ENCODE measurements at places on chromosomes 3 and 15.

- no peak for DNase-seq
These were observed 267.0 kb upstream of the UMPS start for GRCh38 chr3:124463234-124463633.

- DNase-seq = no peak
These were observed 225.2 kb upstream of the PRICKLE2 start for GRCh38 chr3:64450396-64450956.

- no peak for DNase-seq
These were observed 260.0 kb downstream of the SI start for GRCh38 chr3:164818318-164818717.

GRCh38 chr3:128991355-128991895, 2.5 kb downstream of the CFAP92 start:
- DNase-seq = no peak

- DNase-seq = no peak
These were observed 70.4 kb downstream of the CBLB start for GRCh38 chr3:105798381-105798934.

GRCh38 chr3:713006-713621, 379.7 kb upstream of the CNTN6 start:
- DNase-seq = no peak

GRCh38 chr3:79187426-79187825, 580.4 kb downstream of the ROBO1 start:
- DNase-seq = no peak

GRCh38 chr3:160564949-160565441, 376 bp downstream of the KPNA4 start:
- DNase-seq = peak; percentile 70

GRCh38 chr3:11059090-11059798, 66.7 kb downstream of the SLC6A1 start:
- DNase-seq = peak; percentile 5

DNA sequence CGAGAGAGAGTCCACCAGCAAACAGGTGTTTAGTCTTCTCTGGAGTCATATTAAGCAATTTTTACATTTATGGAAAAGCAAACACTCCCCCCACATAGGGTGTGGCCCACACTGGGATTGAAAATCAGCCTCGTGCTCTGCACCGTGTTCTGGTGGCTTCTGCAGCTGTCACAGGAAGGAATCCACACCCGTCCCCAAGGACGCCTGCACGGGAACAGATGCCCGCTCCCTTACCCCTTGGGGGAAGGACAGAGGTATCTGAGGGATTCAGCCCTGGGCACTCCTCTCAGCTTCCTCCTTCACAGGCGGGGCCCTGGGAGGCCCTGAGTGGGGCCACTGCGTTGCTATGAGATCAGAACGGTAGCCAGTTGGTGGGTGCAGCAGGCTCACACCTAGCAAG, 27.8 kb downstream of the LIPC start:
- DNase-seq = no peak

- DNase-seq = no peak
These were observed 21.7 kb upstream of the UBL7 start for GRCh38 chr15:74482661-74483060.

DNA sequence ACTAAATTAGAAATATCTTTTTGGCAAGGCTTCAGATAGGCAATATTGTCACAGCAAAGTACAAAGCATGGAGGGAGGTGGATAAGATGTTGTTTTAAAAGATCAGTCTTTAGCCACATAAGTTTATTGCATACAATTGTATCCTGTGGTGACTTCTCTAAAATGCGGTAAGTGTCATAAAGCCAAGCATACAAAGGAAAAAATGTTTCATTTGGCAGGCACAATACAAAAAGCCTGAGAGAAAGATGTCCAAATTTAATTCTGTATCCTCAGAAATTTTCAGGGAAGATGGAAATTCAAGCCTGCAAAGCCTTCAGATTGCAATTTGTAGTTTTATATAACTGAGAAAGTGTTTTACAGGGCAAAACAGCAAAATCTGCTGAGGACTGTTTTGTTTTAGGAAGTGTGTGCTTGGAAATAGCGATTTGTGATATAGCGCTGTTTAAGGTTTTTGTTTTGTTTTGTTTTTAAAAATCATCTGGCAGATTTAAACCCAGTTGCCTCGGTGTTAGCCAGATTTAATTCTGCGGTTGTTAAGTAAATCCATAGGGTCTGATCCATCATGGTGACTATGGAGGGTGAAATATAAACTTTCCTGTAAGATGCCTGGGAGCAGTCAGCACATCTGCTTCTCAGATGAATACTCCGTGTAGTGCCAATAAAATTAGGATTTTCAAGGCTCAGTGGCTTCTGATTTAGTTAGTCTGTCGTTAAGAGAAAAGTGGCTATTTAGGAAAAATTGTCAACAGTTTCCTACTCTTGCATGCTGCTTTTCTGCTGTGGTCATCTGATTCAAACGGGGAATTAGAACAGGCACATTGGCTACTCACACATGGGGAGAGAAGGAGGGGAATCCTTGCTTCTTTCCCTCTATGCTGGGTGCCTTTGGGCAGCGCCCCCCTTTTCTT, 8.0 kb downstream of the KAT2B start:
- DNase-seq = no peak

- DNase-seq = peak; percentile 65
These were observed 1.9 kb downstream of the CHST2 start for GRCh38 chr3:143121241-143122088.

GRCh38 chr3:50193286-50193685, 1.9 kb downstream of the GNAT1 start:
- DNase-seq = no peak

- DNase-seq = no peak
These were observed 1.8 kb downstream of the ZNF770 start for GRCh38 chr15:34986326-34986725.

GRCh38 chr3:61612211-61613194, 51.1 kb downstream of the PTPRG start:
- DNase-seq = no peak

- peak; percentile 10 for DNase-seq
These were observed 3.5 kb downstream of the UBE2E1 start for GRCh38 chr3:23809294-23809693.

- no peak for DNase-seq
These were observed at the start of gene IL5RA for GRCh38 chr3:3110299-3110630. TSS of gene IL5RA (minus strand) at chr3:3110374. CDS start at chr3:3104984, 5,390 bp downstream.

DNA sequence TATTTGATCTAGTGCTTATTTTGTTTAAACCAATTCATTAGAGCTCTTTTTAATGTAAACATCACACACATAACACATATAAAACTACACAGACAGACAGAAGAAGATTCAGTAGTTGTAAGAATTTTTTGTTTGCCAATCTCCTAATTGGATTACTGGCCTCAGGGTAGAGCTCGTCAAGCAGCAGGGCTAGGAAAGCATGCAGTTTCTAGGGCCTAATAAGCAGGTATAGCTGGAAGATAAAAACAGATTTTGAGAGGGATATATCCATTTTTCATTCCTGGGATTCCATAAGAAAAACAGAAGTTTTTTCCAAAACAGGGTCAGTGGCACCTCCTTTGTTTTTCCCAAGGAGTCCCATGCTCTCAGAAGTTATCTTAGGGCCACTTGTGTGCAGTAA, 265.2 kb upstream of the SGO1 start:
- DNase-seq = no peak

All from activated naive CD4-positive, alpha-beta T cell treated with Interleukin-2 at 50 U/mL for 16 hours (primary cell).